ENCODE measurements at places on chromosomes 5 and 9.

- no peak for DNase-seq
These were observed 359.8 kb downstream of the PDE4D start for GRCh38 chr5:59533730-59534108.

DNA sequence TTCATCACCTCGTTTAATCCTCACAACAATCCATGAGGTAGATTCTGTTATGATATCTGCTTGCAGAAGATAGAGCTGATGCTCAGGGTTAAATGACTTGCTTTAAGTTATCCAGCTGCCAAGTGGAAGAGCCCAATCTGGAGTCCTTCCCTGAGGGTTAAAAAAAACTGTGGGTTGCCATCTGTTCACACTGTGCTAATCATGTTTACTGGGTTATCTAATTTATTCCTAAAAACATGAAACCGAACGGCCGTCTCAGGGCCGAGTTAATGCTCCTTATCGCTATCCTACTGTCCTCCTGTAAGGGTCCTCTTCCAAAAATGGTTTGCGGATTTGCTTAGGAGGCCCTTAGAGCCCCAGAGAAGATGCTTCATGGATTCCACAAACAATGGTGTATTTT lies 153.3 kb downstream of the YIPF5 start:
- no peak for DNase-seq

- no peak for DNase-seq
These were observed 115.1 kb downstream of the PCSK1 start for GRCh38 chr5:96317945-96318344.

DNA sequence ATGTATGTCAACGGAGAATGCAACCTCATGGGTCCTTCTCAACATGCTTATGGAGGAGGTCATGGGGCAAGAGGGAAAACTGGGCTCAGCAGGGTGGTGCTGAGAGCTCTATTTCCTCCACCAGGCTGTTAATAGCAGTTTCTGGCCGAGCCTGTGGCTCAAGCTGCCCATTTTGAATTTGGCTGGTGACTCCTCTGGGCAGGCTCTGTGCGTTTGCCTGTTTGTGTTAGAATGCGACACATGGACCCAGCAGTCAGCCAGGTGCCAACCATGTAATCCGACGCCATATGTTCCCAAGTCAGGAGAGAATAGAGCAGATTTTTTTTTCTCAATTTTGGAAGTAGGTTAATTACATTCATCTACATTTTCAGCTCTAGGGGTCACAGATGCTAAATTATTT lies 387.7 kb upstream of the CLINT1 start:
- DNase-seq: no peak

DNA sequence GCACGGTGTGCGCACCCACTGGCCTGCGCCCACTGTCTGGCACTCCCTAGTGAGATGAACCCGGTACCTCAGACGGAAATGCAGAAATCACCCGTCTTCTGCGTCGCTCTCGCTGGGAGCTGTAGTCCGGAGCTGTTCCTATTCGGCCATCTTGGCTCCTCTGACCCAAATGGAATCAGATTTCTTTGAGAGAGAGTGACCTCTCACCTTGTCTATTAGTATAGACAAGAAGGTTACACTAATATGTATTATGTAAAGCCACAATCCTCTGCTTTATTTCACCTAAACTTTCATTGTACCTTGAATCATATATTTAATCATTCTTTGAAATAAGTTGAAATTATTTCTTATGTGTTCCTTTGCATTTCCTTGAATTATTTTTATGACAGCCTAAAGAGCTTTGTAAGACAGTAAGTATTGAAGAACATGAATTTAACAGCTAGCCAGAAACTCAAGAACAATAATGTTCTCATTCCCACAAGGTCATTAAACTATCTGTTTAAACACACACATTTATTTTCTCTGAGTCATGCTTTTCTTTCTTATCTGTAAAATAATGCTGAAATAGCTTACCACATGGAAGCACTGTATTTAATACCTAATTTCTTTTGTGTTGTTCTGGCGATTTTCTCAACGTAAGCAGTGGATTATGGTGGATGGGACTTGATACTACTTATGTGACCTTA lies 91.8 kb upstream of the DMRTA1 start:
- DNase-seq: no peak

GRCh38 chr9:116209414-116210116 lies 56.0 kb downstream of the PAPPA start:
- no peak for DNase-seq

GRCh38 chr9:136157477-136158265 lies 39.0 kb upstream of the TMEM250 start:
- DNase-seq: no peak

- DNase-seq: no peak
These were observed 116.1 kb upstream of the PITX1 start for GRCh38 chr5:135149956-135150723.

DNA sequence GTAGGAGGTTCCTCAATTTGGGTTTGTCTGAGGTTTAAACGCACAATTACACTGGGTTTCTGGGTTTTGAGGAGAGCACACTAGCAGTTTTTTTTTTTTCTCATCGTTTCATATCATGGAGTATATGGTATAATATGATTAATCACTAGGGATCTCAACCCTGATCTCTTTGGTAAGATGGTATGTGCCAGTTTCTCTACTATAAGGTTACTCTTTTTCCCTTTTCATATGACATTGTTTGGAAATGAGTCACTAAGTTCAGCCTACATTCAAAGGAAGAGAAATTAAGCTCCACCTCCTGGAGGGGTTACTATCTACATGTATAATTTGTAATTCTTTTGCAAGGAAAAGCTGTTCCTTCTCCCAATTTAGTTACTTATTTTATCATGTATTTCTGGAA lies 35.2 kb downstream of the MTRR start:
- no peak for DNase-seq

DNA sequence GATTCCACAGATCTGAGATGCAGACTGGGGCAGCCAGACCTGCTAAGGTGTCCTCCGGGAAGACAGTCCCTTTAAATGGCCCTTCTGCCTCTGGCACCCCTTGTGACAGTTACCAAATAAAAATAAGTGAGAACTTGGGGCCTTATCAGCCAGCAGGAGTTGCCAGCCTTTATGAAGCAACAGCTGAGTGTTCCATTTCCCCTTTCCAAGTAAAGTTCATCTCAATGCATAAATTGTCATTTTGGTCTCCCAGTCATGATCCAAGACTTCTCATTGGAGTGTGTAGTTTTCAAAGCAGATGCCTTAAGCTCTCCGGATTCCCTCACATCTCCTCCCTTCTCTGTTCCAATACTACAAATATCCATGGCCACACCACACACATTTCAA lies 4.1 kb downstream of the PTCH1 start:
- DNase-seq: no peak

GRCh38 chr5:126139086-126139485 lies 284.1 kb upstream of the GRAMD2B start:
- no peak for DNase-seq

DNA sequence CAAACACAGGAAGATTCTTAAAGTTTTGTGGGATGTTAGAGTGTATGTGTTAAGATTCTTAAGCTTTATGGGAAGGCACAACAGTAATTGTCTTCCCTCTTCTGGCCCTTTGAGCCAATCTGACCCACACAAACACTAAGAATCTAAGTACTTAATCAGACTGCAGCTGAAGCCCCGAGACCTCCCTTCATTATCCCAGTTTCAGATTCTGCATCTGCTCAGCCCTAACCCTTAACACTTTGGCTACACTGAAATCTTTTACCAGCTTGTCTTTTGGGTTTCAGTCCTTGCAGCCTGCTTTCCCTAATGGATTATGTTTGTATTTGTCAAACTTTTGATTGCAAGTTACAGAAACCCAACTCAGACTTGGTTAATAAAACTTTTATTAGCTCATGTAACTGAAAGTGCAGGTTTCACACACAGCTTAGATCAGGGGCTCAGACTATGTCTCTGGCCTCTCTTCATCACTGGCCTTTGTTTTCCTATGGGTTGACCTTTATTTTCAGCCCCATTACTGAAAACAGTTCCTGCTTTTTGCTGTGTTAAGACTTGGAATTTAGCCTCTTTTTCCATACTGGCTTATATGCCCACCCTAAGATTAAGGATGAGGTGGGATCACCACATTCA lies 71.5 kb downstream of the COX7C start:
- DNase-seq: no peak

GRCh38 chr5:107930891-107931290 lies 260.2 kb upstream of the EFNA5 start:
- DNase-seq: no peak

- DNase-seq: no peak
These were observed 99.5 kb upstream of the MSX2 start for GRCh38 chr5:174624733-174625522.

GRCh38 chr9:95438561-95439357 lies 78.0 kb downstream of the PTCH1 start:
- DNase-seq: no peak

GRCh38 chr9:100379862-100380261 lies 27.1 kb upstream of the TEX10 start:
- no peak for DNase-seq

- DNase-seq: no peak
These were observed 14.6 kb downstream of the NREP start for GRCh38 chr5:111742177-111742994.

DNA sequence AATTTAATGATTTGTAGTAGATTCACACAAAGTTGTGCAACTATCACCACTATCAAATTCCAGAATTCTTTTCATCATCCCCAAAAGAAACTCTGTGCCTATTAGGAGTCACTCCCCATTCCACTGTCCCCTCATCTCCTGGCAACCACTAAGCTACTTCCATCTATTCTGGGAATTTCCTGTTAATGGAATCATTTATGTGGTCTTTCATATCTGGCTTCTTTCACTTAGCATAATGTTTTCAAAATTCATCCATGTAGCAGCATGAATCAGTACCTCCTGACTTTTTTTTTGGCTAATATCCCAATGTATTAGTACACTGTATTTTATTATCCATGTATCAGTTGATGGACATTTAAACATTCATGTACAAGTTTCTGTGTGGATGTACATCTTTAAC lies 157.6 kb downstream of the TTC39B start:
- DNase-seq: no peak

- no peak for DNase-seq
These were observed 53.2 kb downstream of the DENND1A start for GRCh38 chr9:123876750-123877149.

DNA sequence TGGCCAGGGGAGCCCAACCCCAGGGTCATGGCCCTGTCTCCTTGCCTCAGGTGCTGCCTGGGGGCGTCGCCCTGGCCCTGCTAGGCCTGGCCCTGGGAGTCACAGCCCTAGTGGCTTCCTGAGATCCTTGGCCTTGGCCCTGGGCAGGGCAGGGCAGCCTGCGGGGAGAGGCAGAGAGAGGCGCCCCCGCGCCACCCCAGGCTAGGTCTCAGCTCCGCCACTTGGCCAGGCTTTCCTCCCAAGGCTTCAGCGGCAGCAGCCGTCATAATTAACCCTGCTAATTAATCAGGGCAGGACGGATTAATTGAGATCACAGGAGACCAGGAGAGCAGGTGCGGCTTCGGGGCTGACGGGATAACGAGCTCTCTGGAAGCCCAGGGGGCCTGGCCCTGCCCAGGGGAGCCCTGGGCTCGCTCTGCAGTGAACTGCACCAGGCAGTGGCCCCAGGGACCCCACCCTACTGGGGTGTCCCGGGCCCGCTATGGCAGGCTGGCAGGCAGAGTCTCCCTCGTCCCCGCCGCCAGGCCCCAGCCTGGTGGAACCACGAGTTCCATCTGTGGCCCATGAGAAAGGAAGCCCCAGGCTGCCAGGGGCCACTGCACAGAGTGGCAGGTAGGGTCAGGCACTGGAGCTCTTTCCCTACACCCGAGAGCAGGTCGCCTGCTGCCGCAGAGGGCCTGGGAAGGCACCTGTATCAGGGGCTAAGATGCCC lies 269.6 kb downstream of the PBX3 start:
- no peak for DNase-seq

- no peak for DNase-seq
These were observed 155.4 kb downstream of the FSTL4 start for GRCh38 chr5:133456933-133457402.

DNA sequence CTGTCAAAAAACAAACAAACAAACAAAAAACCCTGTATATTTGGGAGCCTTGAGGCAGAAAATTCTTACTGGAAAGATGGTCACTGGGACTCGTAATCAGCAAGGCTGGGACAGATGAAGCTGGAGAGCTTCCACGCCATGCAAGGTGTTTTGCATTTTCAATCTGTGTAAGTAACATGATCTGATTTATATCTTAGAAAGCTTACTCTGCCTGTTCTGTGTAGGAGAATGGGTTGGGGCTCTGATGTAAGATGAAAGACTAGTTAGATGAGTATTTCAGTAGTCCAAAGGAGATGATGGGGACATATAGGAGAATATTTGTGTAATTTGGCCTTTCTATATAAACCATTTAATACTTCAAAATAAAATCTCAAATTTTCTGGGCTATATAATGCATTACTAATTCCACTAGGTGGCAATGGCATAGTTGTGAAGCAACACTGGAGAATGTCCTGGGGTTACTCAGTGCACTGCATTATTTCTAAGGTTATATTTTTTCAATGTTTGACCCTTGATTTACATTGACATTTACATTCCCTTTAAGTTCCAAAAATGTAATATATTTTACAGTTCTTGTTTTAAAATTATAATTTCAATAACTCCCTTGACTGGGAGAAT lies 21.9 kb upstream of the FSD1L start:
- no peak for DNase-seq

DNA sequence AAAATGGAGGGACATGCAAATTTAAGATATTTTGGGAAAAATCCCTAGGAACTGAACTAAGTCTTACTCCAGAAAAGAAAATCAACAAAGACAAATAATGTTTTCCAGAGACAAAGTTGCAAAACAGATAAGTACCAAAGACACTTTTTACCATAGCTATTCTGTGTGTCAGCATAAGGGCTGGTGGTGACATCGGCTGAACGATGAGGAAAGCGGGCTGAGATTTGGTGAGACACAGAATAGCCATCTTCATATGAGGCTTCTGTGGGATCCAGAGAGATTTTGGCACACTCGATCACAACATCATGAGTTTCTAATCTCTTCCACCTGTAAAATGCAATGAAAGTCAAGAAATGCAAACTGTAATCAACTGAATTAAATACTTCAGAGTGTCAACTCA lies 32.3 kb downstream of the TSC1 start:
- no peak for DNase-seq

DNA sequence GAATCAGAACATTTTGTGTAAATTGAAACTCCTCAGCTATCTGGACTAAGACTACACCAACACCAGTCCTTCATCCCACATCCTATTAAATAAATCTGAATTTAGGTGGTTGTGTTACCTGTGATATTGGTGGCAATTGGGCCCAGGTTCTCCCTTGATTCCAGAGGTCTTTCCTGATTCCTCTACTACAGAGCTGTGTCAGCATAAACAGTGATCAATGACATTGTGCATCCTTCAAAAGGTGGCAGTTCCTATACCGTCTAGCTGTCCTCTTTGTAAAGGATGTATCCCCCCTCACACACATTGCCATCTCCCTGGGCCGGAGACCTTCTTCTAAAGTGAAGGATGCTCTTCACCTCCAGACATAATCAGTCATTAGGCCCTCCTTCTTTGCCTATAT lies 239.2 kb downstream of the FAM114A2 start:
- no peak for DNase-seq

GRCh38 chr5:57231607-57232006 lies 57.7 kb downstream of the GPBP1 start:
- no peak for DNase-seq

GRCh38 chr9:36416890-36417289 lies 16.8 kb upstream of the RNF38 start:
- no peak for DNase-seq

GRCh38 chr5:14156290-14156649 lies 13.1 kb downstream of the TRIO start:
- DNase-seq: no peak

All from stimulated activated CD4-positive, alpha-beta T cell treated with anti-CD3 and anti-CD28 coated beads, TNF-alpha, amount 100 ng/mL, for 4 hours (primary cell).